CD14-positive monocyte (primary cell): ENCODE measurements at places on chromosomes 1 and 21.

GRCh38 chr1:190497565-190497964, 19.9 kb upstream of the BRINP3 start:
- no peak for DNase-seq

DNA sequence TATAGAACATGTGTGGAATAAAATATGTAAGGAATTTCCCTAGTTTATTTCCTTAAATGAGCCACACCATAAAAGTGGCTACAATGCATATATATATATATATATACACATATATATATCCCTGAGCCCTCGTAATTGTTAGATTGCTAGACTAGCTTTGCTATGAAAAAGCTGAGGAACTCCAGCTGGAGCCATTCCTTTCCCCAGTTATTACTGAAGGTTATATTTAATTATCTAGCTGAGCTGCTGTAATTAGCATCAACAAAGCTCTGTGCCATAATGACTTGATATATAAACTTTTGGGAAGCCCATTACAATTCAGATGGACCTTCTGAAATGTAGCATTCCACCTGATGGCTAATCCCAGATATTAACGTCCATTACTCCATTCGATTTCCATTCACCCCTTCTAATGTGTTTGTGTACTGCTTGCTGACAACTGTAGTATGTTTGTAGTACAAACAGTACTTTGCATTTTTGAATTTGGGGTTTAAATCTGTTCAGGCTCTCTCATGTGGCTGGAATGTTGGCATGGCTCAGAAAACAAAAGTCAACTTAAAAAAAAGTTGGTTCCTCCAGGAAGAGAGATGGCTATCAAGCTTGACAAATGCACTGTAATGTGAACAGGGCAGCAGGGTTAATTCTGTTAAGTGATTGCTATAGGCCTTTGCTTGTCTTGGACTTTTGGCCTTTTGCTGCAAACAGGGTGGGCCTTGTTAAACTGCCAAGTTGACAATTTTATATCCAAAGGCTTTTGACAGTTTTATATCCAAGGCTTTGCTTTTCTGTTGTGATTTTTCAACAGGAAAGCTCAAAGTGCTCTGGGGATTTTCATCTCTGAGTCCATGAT, 170.0 kb downstream of the LTN1 start:
- DNase-seq: no peak

- DNase-seq: no peak
These were observed 1.2 kb upstream of the ATP13A2 start for GRCh38 chr1:17012775-17013490.

DNA sequence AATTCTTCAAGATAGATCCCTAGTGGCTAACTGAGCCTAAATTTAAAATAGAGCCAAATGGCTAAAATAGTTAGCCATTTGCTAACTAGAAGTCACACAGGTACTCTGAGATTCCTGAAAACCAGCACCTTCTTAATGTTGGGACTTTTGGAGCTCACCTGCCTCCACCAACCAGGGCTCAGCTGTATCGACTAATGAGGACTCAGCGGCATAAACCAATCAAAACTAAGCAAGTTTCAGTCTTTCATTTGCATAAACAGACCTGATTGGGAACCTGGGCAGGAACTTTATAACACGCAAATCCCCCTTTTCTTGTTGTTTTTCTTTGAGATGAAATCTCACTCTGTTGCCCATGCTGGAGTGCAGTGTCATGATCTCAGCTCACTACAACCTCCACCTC, 28.5 kb downstream of the TNFRSF9 start:
- DNase-seq: no peak

- no peak for DNase-seq
These were observed 71.6 kb downstream of the SGIP1 start for GRCh38 chr1:66605419-66605997.

GRCh38 chr1:228344631-228345072, 62.0 kb downstream of the TRIM11 start:
- DNase-seq: no peak

DNA sequence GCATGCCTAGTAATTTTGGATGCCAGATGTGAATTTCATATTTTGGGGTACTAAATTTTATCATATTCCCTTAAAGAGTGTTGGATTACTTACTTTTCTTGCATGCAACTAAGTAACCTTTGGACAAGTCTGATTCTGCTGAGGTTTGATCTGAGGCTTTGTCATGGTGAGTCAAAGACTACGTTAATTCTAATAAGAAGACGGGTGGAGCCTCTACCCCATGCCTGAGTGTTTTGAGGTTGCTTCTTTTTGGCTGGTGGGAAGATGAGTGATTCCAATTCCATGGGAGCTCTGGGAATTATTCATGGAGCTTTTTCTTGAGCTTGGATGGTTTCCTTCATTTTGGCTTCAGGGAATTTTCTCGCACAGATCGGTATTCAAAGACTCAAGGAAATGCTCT, 11.6 kb upstream of the PCP4 start:
- DNase-seq: no peak

DNA sequence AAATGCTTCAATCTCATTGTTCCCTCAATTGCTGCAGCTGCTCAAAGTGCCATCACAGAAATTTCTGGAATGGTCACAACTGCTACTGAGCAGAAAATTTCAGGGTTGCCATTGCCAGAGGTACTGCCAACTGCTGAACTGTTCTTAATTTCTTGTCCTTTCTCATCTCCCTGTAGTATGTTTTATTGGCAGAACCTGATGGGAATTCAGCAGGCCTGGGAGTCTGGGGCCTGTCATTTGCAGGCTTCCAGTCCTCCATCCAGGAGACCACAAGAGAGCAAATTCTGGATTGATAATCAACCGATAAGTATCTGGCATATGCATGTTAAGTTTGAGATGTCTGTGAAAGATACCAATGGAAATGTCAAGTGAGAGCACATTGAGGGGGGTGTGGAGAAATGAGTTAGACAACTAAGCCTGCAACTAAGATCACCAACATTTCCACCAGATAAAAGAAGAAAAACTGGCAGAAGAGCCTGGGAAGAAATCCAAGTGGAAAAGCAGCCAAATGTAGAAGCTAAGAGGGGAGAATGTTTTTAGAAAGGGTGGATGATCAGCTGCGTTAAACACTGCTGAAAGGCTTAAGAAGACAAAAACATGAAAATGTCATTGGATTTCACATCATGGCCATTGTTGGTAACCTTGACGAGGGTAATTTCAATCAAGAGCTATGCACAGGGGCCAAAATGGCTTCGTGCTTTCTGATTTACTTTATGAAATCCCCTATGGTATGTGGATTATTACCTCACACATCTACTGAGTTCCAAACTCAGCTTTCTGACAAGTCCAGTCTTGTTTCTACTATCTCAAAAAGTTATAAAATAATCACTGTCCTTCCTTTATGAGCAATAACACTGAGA, 648.1 kb downstream of the PLPP3 start:
- no peak for DNase-seq

DNA sequence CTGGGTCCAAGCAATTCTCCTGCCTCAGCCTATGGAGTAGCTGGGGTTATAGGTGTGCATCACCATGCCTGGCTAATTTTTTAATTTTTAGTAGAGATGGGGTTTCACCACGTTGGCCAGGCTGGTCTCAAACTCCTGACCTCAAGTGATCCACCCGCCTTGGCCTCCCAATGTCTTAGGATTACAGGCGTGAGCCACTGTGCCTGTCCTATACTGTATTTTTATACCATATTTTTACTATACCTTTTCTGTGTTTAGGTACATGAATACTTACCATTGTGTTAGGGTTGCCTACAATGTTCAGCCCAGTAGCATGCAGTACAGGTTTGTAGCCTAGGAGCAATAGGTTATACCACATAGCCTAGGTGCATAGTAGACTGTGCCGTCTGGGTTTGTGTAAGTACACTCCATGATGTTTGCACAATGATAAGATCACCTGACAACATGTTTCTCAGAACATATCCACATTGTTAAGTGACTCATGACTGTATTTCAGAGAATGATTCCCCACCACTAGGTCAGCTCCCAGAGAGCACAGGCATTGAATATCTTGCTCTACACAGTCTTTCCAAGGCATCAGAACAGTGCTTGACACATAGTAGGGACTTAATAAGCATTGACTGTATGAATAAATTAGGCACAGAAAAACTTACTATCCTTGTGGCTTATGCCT, 6.0 kb upstream of the CITED4 start:
- DNase-seq: no peak

DNA sequence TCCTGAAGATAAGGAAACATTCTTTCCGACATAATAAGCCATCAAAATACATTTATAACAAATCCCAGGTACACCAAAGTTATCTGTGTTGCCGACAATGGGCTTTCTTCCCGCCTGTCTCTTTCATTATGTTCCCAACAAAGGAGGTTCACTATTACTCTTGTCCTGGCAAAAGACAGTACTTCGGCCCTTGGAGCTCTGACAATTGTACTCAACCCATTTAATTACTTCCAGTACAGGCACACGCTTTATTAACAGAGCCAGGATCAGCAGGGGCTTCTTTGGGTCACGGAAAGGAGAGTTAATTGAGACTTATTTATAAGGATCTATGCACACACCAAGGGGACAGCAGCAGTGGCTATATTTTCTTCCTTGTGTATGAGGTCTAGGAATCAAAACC, 46.6 kb upstream of the DUSP10 start:
- DNase-seq: no peak

DNA sequence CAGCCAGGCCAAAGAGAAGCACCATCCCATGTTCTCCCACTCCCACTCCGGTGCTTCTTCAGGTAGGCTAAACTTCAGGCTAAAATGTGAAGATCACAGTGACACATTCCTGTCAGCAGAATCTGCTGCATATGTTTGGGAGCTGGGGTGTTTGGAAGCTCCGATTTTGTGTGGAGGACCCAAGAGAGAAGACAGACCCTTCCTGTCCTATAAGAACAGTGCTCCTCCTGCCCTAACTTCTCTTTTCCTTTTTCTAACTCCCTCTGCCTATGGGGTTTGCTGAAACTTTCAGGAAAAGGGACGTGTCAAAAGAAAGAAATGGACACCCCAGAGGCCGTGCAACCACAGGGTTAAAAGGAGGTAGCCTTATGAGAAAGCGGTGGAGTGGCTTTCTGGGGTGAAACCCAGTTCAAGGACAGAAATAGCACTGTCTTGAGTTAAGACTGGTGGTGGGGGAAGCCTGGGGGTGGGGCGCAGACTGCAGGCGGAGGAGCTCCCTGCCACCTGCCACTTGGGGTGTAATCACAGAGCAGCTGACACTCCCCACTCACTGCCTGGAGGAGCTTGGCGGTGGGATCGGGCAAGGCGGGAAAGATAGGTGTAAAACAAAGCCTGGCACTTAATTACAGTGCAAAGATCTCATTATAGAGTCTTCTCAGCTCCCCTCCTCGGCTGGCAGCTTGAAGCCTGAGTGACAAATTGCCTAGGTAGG, 645 bp upstream of the TLR5 start:
- DNase-seq: no peak

- DNase-seq: peak; percentile 45
These were observed at the start of gene AKT3 for GRCh38 chr1:243850202-243850451. Gene AKT3, minus strand, starts transcription at chr1:243850243. Its CDS starts 7,073 bp downstream, at chr1:243843170.

- DNase-seq: no peak
These were observed 1.4 kb upstream of the B4GALT2 start for GRCh38 chr1:43977376-43978263.

DNA sequence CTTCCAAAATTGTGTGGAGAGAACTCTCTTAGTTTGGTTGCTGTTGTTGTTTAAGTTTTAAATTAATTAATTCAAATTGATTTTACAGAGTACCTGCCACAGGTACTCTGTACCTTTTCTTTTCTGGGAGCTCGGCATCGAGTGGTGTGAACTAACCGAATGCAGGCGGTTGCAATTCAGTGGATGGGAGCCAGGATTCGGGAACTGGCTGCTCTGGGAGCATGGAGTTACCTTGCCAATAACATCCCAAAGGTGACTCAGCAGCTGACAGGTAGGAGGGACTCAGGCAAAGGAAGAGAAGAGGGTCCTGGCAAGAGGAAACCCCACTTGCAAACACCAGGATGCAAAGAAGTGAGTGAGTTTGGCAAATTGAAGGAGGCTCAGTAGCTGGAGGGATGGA, 24.7 kb upstream of the KANK4 start:
- DNase-seq: no peak

- DNase-seq: no peak
These were observed 101.4 kb downstream of the CC2D1B start for GRCh38 chr1:52264530-52265115.

DNA sequence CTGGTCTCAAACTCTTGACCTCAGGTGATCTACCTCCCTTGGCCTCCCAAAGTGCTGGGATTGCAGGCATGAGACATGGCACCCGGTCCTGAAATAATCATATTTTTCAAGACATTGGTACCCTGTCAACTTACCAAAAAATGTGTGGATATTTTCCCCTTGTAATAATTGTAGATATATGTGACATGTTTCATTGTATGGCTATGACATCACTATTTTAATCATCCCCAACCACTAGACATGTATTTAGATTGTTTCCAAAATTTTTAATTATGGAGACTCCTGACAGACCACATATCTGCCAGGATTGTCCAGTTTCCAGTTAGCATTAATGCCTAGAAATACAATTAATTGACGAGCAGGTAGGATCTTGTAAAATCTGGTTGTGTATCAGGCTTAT, 96.7 kb upstream of the NEGR1 start:
- DNase-seq: no peak

- no peak for DNase-seq
These were observed 4.5 kb downstream of the DNAJB4 start for GRCh38 chr1:78009276-78009675.

DNA sequence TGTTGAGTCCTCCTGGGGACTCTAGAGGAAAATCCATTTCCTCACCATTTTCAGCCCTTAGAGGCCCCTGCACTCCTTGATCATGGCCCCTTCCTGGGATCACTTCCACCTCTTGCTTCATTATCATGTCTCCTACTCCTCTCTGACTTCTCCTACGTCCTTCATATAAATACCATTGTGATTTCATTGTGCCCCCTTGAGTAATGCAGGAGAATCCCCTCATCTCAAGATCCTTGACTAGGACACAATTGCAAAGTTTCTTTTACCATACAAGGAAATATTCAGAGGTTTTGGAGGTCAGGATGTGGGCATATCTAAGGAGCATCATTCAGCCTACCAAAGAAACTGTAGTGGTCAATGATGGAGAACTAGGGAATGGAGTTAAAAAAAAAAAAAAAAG, 8.8 kb upstream of the GBP6 start:
- DNase-seq: peak; percentile 18

- DNase-seq: no peak
These were observed 44.2 kb upstream of the ARHGAP29 start for GRCh38 chr1:94281361-94282142.

- DNase-seq: no peak
These were observed 1.1 kb downstream of the TNFRSF25 start for GRCh38 chr1:6464915-6465314.

GRCh38 chr1:41359211-41360073, 1.8 kb upstream of the FOXO6 start:
- DNase-seq: no peak

DNA sequence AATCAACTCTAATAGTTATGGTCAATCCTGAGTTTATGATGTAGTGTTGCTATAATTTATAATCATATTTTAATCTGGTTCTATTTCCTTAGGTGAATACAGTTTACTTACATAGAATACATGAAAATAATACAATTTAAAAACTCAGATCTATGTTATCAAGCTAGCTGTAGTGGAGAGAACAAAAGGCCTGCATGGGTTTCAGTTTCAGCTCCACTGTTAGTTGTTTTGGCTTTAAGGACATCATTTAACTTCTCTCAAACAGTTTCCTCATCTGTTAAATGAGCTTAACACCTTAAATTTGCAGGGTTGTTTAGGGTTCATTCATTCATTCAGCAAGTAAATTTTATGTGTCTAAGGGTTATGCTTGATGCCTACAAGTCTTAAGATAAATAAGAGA, 98.4 kb upstream of the KIAA1614 start:
- no peak for DNase-seq

GRCh38 chr1:225481738-225482137, 53.9 kb upstream of the LBR start:
- no peak for DNase-seq
